Stimulated activated CD4-positive, alpha-beta T cell treated with anti-CD3 and anti-CD28 coated beads, Interleukin-15, amount 100 ng/mL, for 48 hours (primary cell): ENCODE measurements at places on chromosomes 13 and 19.

DNA sequence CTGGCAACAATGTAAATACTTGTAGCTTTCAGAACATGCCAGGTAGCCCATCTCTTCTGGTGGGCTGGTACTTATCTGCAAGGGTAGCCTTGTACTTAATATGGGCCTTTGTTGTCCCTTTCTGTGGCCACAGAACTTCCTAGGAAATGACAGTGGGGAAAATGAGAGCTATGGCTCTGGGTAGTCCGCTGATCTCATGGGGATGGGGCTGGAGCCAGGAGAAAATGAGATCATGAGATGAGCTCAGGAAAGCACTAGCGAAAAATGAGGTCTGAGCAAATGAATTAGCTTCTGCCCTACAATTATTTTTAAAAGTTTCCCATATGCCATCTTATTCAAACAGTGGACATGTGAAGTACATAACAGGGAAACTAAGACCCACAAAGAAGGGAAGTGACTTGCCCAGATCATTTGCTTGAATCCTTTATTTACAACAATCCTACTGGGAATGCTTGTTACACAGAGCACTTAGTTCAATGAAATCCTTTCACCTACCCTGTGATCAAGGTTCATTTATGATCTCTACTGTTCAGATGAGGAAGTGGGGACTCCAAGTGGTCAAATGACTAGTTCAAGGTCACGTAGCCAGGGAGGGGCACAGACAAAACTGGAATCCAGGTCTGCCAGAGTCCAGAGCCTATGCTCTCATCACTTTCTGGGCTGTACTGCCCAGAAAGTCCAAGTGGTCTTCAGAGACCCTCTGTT is 87.1 kb downstream of the PTPRS start:
- DNase-seq = no peak

- DNase-seq = no peak
Measured at GRCh38 chr19:58024661-58025060, 9.2 kb upstream of the ZSCAN1 start.

GRCh38 chr13:27605610-27606200 is 14.6 kb downstream of the LNX2 start:
- no peak for DNase-seq

GRCh38 chr19:38675611-38676010 is 28.2 kb downstream of the ACTN4 start:
- DNase-seq = no peak

- DNase-seq = no peak
Measured at GRCh38 chr19:51256155-51256625, 5.3 kb downstream of the SIGLECL1 start.

DNA sequence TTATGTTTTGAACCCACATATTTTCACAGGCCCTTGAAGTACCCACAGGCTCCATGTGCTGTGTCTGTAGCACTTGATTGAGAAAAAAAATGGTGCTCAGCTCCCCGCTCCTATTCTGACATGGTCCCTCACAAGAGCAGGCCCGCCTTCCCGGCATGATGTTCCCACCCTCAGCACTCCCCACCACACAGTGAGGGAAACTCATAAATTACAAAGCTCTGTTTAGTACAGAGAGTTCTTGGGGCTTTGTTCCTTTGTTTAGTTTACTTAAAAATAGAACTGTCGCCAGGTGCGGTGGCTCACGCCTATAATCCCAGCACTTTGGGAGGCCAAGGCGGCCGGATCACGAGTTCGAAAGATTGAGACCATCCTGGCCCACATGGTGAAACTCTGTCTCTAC is 25.9 kb upstream of the ABCC4 start:
- no peak for DNase-seq

DNA sequence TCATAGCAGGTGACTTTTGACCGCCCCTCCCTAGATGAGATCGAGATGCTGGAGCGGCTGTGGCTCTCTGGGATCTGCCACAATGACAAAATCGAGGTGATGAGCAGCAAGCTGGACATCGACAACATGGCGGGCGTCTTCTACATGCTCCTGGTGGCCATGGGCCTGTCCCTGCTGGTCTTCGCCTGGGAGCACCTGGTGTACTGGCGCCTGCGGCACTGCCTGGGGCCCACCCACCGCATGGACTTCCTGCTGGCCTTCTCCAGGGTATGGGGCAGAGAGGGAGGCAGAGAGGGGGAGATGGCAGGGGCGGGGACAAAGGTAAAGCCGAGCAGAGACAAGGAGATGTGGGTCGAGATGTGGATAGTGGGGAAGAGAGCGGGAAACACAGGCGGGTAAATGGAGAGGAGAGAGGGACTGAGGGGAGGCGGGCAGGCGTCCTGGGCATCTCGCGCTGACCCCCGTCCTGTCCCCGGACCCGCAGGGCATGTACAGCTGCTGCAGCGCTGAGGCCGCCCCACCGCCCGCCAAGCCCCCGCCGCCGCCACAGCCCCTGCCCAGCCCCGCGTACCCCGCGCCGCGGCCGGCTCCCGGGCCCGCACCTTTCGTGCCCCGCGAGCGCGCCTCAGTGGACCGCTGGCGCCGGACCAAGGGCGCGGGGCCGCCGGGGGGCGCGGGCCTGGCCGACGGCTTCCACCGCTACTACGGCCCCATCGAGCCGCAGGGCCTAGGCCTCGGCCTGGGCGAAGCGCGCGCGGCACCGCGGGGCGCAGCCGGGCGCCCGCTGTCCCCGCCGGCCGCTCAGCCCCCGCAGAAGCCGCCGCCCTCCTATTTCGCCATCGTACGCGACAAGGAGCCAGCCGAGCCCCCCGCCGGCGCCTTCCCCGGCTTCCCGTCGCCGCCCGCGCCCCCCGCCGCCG is 3.4 kb upstream of the GRWD1 start:
- DNase-seq = no peak

- no peak for DNase-seq
Measured at GRCh38 chr19:45355402-45355801, 14.9 kb downstream of the KLC3 start.

- no peak for DNase-seq
Measured at GRCh38 chr13:50800091-50800739, 43.3 kb downstream of the DLEU7 start.

GRCh38 chr13:75250526-75251178 is 231.3 kb downstream of the TBC1D4 start:
- DNase-seq = no peak

DNA sequence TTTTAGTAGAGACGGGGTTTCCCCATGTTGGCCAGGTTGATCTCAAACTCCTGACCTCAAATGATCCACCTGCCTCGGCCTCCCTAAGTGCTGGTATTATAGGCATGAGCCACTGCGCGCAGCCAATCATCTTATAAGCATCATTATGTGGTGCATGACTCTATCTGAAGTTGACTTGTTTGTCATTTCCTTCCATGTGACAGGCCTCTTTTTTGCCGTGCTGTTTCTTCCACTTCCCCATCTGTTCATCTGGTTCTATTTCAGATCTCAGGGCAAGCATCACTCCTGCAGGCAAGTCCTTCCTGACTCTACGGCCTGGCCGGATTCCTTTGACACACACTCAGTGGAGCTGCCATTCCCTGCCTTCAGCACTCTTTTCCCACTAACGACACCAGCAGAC is 15.2 kb downstream of the COL5A3 start:
- DNase-seq = no peak

DNA sequence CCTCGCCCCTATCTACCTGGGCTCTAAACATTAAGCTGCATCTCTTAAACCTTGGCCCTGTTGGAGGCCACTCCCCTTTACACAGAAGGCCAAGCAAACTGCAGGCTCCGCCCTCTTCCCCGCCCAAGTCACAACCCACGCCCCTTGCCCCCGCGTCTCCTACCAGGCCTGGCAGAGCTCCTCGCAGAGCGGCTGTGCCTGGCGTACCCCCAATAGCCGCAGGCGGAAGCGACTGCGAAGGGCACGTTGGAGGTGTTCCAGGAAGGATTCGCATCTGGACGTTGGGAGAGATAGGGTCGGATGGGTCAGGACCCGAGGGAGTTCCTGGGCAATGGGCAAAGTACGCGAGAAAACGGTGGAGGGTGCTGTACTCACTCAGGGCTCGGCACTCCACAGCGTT is 5.9 kb downstream of the RTBDN start:
- DNase-seq = no peak

GRCh38 chr19:18675779-18676178 is 7.7 kb upstream of the CRTC1 start:
- no peak for DNase-seq

DNA sequence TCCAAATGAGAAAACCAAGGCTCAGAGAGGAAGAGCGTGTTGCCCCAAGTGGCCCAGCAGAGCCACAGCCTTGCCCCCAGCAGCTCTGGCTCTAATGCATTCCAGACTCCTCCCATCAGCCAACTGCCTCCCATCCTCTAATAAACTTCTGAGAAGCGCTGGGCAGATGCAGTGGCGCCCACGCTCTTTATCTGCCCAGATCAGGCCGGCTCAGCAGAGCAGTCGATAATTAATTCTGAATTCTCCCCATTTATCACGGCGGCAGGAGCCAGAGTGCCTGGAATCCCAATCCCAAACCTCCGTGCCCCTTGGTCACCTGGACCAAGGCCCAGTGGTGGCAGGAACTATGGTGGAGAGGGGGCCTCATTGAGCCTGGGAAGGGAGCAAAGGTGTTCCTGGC is 13.9 kb downstream of the TINCR start:
- no peak for DNase-seq

DNA sequence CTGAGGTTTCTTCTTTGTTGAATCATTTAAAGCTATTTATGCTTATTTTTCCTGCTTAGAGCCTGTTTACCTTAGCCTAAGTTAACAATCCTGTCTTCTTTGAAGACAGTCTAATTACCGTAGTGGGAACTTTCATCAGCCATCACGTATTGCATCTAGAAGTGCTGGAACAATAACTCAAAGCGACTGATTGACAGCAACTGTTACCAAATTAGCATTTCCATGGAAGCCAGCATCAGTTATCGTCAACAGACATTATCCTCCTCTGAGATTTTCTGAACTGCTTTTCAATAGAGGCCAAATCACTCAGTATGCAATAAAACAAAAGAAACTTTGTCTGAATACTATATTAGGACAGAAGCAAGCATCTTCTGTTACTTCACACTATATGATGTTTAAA is 433.3 kb upstream of the SLITRK1 start:
- no peak for DNase-seq

- DNase-seq = no peak
Measured at GRCh38 chr19:5996623-5997320, 18.8 kb upstream of the RANBP3 start.

- DNase-seq = no peak
Measured at GRCh38 chr13:48492096-48492440, 40.8 kb downstream of the RCBTB2 start.

GRCh38 chr13:105961438-105961837 is 574.0 kb downstream of the EFNB2 start:
- DNase-seq = no peak

GRCh38 chr13:27341616-27342015 is 71.0 kb downstream of the RASL11A start:
- no peak for DNase-seq

GRCh38 chr13:111462944-111463343 is 142.5 kb downstream of the TEX29 start:
- DNase-seq = no peak

GRCh38 chr13:104799152-104799551 is 1732.9 kb upstream of the SLC10A2 start:
- no peak for DNase-seq
